ENCODE measurements at places on chromosomes 5 and 9.

GRCh38 chr9:134346151-134346550 is 19.9 kb downstream of the RXRA start:
- DNase-seq: no peak

DNA sequence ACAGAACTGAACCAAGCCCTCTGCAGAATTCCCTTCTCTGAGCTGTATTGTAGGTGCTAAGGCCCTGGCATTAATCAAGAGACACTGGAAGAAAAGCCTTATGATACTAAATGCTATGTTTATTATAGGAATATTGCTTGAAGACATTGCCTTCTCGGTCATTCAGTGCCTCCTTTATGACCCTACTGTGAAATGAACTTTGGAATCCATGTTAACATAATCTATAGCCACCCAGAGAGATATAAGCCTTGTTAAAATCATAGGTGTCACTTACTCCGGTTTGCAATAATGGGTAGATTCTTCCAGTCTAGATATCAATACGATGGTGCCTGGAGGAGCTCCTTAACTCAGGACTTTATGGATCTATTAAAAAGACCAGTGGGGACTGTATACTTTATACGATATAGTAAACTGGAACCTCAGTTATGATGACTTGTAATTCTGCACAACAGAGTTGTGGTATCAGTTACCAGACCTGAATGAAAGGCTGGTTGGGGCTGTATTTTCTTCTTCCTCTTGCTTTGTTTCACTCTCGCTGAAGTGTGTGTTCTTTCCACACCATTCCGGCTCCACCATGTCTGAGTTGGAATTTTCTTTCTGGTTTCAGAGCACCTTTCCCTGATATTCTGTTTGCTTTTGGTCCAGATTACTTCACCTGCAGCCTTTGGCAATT is 154.5 kb downstream of the DROSHA start:
- no peak for DNase-seq

DNA sequence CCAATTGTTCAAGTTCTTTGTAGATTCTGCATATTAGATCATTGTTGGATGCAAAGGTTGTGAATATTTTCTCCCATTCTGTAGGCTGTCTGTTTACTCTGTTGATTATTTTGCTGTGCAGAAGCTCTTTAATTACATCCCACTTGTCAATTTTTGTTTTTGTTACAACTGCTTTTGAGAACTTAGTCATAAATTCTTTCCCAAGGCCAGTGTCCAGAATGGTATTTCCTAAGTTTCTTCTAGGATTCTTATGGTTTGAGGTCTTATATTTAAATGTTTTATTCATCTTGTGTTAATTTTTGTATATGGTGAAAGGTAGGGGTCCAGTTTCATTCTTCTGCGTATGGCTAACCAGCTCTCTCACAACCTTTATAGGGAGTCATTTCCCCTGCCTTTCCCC is 116.5 kb downstream of the CPLANE1 start:
- no peak for DNase-seq

DNA sequence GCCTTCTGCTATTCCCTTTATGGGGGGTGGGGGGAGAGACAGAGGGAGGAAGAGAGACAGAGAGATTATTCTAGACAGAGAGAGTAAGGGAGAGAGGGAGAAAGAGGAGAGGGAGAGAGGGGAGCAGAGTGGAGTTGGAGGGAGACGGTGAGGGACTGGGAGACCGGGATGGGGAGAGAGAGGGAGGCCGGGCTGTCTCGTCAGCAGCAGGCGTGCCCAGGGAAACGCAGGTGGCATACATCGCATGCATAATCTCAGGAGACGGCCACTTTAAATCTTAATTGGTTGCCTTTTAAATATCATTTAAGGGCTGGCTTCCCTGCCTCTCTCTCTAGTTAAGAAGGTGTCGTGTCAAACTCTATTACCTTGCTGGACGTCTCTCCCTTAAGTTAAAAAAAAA is 8.4 kb downstream of the IRX4 start:
- DNase-seq: no peak

GRCh38 chr9:108117795-108118194 is 628.2 kb upstream of the KLF4 start:
- no peak for DNase-seq

- peak; percentile 27 for DNase-seq
These were observed 129.8 kb downstream of the SLC12A2 start for GRCh38 chr5:128213340-128213739.

GRCh38 chr5:176542135-176542595 is 5.0 kb upstream of the RNF44 start:
- peak; percentile 65 for DNase-seq

- no peak for DNase-seq
These were observed 41.5 kb upstream of the PPP3R2 start for GRCh38 chr9:101636247-101636646.

GRCh38 chr5:74542482-74542881 is 98.0 kb downstream of the ENC1 start:
- no peak for DNase-seq

DNA sequence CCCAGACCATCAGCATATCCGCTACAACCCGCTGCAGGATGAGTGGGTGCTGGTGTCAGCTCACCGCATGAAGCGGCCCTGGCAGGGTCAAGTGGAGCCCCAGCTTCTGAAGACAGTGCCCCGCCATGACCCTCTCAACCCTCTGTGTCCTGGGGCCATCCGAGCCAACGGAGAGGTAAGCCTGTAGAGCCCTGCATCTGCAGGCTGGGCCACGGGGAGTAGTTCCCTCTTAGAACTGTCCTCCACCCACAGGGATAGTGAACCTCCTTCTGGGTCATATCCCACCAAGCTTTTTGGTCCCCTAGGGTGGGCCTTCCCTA is 569 bp downstream of the GALT start:
- DNase-seq: no peak
